ENCODE measurements at places on chromosomes 3 and 15.

- DNase-seq: no peak
Observed at GRCh38 chr15:65195548-65195923, 10.4 kb upstream of the CLPX start.

DNA sequence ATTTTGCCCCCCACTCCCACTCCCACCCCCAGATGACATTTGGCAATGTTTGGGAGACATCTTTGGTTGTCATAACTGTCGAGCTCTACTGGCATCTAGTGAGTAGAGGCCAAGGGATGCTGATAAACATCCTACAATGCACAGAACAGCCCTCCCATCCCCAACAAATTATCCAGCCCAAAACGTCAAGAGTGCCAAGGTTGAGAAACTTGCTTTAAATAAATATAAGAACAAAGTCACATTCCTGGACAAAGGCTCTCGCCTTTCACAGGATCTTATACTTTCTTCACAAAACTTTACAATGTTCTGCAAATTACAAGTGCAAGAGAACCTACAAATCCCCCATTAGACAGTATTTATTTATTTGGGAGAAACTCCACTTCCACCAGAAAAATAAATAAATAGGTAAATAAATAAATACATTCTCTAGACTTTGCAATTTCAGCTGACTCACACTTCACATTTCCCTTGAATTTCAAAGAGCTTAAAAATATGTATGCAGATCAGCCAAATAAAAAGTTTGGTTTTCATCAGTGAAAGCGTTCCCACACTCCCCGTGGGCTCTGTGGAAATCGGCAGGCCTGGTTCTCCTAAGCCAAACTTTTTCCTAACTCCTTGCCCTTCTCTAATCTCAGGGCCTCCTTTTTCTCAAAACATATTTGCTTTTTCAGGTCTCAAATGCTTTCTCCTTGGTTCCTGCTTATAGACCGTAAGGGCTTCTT, 12.7 kb upstream of the CPA3 start:
- DNase-seq: no peak

DNA sequence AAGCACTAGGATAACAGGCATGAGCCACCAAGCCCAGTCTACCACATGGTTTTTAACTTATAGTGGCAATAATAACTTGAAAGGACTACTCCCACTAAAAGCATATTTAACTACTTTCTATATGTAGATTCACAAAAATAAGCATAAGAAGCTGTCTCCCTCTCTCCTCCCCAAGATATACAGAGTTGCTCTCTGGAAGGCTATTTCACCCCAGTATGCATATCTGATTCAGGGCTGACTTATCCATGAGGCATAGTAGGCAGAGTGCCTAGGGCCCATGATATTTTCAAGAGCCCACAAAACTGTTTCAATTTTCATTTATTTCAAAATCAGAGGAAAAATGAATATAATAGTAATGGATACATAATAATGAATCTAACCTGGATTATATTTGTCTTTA, 20.5 kb downstream of the ATP8B4 start:
- no peak for DNase-seq

DNA sequence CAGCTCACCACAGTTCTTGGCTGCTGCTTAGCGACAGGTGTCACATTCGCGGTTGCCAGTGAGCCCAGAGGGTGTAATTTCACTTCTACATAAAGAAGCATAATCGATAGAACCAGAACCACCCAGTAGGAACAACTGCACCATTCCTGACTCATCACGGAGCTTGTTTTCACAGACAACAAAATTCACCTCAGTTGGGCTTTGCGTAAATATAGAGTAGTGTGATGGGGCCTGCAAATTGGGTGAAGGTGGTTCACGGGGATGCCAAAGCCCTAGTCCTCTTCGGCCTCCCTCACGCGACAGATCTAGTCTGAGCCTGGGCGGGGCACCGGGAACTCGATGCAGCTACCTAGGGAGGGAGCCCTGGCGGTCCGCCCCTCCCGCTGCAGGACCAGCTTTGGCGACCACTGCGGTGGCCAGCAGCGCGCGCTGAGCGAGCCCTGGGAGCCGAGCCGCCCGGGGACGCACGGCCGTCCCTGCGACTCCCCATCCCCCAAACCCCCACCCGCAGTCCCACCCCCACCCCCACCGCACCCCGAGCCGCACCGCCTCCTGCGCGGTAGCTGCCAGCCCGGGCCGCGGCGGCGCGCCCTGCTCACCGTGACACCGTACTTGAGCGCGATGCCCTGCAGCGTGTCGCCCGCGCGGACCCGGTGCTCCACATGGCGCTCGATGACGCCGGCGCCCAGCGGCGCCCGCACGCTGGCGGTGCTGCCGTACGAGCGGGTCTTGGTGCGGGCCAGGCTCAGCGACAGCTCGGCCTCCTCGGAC, 519 bp downstream of the LYSMD2 start:
- DNase-seq: no peak

DNA sequence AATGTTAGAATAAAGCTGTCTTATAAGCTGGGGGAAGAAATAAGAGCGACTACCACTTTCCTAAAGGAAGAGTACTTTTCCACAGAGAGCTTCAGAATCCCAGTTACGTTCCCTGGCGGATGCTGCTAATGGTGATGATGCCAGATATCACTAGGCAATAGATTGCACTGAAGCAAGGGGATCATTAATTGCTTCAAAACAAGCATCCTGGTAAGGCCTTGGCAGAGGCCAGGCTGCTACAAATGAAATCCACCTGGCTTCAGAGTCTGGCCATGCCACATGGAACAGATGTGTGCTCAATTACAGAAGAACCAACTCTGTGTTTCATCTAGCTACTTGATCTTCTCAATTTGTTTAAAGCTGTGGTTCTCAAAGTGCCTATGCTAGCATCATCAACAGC, 129.2 kb upstream of the IL12A start:
- no peak for DNase-seq

GRCh38 chr3:170003881-170004356, 33.9 kb upstream of the GPR160 start:
- DNase-seq: no peak

DNA sequence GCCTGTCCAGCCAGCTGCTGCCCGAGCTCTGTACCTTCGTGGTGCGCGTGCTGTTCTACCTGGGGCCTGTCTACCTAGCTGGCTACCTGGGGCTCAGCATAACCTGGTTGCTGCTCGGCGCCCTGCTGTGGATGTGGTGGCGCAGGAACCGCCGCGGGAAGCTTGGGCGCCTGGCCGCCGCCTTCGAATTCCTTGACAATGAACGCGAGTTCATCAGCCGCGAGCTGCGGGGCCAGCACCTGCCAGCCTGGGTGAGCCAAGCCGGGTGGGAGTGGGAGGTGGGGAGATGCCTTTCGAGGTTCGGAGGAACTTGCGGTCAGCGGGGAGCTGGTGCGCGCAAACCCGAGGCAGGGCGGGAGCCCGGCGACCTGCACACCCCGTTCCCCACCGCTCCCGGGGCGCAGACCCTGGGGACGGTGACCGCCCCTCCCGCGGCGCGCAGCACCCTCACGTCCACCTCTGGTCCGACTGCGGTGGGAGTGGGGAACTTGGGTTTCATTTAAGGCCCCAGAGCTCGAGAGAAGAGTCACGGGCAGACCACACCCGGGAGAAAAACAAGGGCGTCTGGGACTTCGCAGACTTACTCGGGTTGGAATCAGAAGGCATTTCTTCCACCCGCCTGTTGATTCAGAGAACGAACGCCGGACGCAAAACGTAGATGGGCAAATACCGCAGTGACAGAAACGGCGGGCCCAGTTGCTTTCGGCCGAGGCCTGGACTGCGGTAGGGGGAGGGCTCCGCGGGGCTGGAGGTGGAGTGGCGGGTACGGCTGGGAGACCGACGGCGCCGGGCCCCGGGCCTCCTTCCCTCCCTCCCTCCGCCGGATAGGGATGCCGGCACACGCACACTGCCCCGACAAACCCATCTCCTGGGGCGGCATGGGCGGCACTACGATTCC, 708 bp downstream of the ESYT3 start:
- DNase-seq: no peak

GRCh38 chr15:56617628-56618027, 115.7 kb downstream of the ZNF280D start:
- DNase-seq: no peak

GRCh38 chr3:101319531-101319930, 844 bp downstream of the IMPG2 start:
- no peak for DNase-seq

- DNase-seq: no peak
Observed at GRCh38 chr3:65878831-65879230, 159.9 kb downstream of the MAGI1 start.

DNA sequence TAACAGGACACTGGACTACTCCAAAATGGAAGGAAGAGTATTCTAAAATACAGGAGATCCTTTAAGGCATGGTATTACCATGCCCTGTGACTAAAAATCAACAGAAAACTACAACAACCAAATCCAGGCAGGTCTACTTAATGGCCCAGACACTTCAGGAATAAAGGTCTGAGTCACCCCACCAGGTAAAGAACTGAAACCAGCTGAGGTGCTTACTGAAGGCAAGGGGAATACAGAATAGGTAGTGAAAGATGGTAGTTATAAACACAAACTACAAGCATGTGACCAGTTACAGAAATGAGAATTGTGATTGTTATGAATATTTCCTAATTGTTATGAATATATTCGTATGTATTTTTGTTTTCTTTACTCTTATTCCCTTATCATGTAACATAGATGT, 13.4 kb downstream of the IFT57 start:
- no peak for DNase-seq

GRCh38 chr15:57726411-57726810, 19.9 kb downstream of the POLR2M start:
- no peak for DNase-seq

DNA sequence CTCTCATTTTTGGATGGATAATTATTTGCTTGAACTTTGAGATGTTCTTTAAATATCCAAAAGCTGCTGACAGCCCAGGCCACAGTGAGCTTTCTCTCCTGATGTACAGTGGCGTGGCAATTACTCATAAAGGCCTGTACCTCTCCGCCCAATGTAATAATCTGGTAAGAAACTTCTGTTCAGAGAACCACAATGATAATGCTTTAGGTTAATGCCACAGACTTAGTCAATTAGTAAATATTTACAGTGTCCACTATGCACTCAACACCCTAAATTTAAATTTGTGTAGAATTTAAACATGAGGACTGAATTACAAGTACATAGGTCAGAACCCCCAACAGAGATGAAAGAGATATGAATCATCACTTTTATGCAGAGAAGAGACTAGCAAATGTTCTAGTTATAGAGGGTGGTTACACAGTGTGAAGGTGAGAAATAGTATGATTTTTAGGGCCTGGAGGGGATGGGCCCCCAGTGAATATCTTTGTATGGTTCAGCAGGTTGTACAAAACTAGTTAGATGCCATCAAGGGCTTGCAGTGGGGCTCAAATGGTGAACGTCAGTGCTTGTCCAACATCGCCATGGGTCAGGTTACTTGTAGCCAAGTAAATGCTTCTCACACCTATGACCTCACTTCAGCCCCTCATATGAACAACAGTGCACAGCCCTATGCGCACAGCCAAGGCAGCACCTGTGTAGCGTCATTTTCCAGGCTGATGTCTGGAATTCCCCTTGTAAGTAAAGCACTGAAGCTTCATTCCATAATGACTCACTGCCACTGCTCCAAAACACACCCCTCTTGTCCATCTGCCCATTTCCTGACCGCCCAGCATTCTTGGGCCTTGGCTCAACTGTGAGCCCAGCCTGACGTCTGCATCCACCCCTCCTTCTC, 13.3 kb downstream of the ABHD2 start:
- peak; percentile 88 for DNase-seq

GRCh38 chr15:84586696-84587095, 14.1 kb upstream of the ZSCAN2 start:
- DNase-seq: no peak

DNA sequence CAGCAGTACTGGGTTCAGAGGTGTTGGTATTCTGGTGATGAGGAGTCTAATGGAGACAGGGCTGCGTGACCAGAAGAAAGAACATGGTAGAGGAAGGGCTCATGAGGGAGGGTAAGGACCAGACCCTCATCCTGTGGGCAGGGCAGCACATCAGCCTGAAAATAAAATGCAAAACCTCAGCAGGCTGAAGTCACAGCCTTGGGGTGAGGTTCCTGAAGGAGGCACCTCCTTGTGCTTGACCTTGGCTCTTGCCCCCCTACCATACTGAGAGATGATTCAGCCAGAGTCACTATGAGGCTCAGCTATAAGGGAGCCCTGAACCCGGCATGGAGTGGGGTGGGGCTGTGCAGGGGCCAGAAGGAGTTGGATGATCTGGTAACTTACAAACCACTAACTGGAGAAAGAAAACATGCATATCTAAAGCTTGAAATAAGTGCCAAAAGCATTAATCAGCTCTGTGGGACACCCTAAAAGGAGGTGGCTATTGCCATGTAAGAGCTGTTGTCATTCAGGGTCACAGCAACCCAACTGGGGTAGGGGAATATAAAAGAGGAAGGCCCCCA, 60.2 kb downstream of the CORO2B start:
- no peak for DNase-seq

GRCh38 chr15:57557267-57557666, 34.4 kb upstream of the MYZAP start:
- no peak for DNase-seq

GRCh38 chr3:148697306-148698189, at the start of gene AGTR1:
Gene AGTR1 (plus strand): TSS chr3:148697903. CDS start chr3:148741036, 43,133 bp downstream.
- no peak for DNase-seq

DNA sequence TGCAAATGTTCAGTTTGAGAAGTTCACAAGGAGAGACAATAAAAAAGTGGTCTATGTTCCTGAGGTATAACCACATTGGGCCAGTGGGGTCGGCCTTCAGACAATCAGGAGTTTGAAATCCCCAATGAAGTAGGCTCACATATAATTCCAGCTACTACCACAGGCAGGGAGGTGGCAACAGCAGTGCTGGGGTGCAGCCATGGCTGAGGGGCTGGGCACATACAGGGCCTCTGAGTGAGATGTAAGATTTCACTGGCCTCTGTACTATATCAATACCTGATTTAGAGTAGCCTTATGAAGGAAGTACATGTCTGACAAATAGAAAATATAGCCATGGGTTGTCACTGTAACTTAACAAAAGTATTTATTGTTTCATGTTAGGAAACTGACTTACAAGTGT, 402.2 kb downstream of the TBC1D5 start:
- no peak for DNase-seq

DNA sequence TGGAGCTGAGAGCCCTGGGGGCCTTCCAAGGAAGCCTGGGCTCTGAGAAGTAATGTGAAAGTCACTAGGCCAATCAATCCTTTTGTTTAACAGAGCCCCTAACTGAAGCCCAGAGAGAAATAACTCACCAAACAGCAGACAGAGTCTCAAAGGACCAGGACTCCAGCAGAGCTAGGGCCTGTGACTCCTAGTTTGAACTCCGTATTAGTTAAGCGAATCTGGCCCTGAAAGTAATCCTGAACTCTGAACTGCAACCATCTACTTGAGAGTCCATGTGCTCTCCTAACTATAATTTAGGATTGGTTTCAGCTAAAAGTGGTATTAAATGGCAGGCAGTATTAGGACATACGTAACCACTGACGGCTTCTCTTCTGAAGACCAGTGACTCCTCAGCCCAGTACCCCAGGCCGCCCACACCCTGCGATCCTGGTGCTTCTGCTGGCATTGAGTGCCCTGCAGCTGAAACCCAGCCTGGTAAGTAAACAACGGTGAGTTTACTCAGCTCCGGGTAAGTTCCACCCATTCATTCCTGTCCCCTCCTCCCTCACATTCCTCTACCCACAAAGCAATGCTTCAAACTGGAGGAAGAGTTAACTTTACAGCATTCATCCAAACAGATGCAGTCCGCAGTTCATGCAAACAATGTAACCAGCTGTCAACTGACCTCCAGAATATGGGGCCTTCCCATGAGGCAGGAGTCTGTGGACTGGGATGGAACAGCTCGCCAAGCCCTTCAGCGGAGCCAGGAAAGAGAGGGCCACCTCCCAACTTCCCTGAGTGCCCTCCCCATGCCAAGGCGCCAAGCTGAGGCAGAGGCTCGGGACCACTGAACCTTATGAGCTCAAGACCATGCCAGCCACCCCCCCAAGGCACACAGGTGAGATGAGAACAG, 7.3 kb downstream of the MYO5C start:
- DNase-seq: no peak
